ENCODE measurements at places on chromosomes 13 and 19.

GRCh38 chr13:40160618-40161350, 505.3 kb downstream of the COG6 start:
- no peak for DNase-seq

DNA sequence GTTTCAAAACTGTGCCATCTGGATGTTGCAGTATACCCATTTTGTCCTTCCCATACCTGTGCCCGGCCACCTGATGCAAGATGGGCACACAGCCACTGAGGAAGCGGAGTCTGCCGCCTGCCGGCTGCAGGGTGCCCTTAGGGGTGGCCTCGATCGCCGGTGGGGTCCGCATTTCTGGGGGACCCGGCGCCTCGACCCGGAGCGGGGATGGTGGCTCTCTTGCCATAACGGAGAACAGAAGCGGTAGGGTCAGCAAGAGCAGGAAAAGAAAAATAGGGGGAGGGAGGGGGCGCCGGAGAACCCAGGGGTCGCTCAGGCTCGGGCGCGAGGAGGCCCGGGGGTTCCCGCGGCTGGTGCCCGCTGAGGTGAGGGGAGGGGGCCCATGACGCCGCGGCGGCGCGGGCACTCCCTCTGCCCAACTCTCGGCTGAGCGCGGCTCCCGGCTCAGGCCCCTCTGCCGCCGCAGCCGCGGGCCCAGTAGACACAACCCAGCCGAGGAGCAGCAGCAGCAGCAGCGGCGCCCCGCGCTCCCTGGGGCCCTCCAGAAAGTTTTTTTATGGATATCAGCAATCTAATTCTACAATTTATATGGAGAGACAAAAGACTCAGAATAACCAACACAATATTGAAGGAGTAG, 13.8 kb upstream of the CYP4F2 start:
- no peak for DNase-seq

DNA sequence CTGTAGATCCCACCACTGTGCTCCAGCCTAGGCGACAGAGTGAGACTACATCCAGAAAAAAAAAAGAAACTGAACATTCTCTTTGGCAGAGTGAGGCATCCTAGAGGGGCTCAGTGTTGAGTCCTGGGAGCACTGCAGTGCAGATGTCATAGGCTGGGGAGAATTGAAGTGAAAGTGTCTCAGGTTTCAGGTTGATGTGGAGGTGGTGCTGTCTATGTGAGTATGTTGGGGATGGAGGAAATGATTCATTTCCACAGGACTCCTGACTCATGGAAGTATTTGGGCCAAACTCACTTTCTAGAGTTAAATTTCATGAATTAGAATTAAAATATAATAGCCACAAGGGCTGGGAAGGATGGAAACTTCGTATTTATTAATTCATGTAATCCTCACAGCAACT, 134.4 kb upstream of the TSC22D1 start:
- no peak for DNase-seq

GRCh38 chr13:112893207-112893569, 75.8 kb upstream of the MCF2L start:
- DNase-seq: no peak

All from inflammatory macrophage (primary cell).